ENCODE measurements at places on chromosomes 2 and 18. TPM values are rescaled to one million over a fixed set of nuclear protein-coding genes. Genes with fewer than 3 reads are reported as not detected.

The C2orf15 gene
- polyA plus RNA-seq: 4.7 TPM

The SLC19A3 gene
- not detected for polyA plus RNA-seq

The BOK gene
- polyA plus RNA-seq: not detected

The SPEG gene
- 0.20 TPM for polyA plus RNA-seq

The CHAC2 gene
- polyA plus RNA-seq: 4.9 TPM

The CEBPZ gene
- 43.5 TPM for polyA plus RNA-seq

The SNED1 gene
- 1.6 TPM for polyA plus RNA-seq

Data from CD4-positive, alpha-beta memory T cell (primary cell).